Chondrocyte (in vitro differentiated cells): ENCODE measurements at places on chromosomes 7 and 10. TPM values are rescaled to one million over a fixed set of nuclear protein-coding genes. Genes with fewer than 3 reads are reported as not detected.

DNA sequence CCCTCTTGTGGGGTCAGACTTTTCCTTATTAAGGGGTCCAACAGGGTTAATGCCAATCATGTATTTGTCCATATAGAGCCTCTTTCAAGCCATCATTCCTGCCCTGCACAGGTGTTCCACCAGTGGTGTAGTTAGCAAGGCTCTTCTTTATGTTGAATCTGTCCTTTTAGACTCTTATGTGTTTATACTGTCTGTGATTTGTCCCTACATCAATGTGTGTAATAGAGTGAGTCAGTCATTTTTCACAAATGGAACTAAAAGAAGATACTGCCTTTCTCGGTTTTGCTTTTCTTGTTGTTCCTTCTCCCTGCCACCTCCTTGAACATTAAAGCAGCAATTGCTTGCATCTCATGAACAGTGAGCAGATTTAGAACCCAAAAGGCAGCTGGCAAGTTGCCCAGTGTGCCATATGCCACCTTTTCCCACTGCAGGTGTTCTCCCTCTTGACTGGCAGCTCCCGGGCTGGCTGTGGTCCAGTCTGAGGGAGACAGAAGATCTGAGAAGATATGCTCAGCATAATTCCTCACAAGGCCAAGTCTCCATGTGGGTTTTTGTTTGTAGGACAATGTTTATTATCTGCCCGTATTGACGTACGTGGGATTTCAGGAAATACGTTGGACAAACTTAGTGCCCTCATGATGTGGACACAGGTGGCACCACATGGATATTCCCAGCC lies 154.1 kb downstream of the LHFPL3 start:
- no peak overlapping the region for H3K4me3 ChIP-seq
- no peak for DNase-seq
- no peaks in the 10 kb centered on the region for H3K4me1 ChIP-seq
- H3K27me3 ChIP-seq: peaks cover 8% of the 10 kb centered on the region
- no peaks in the 10 kb centered on the region for H3K36me3 ChIP-seq

DNA sequence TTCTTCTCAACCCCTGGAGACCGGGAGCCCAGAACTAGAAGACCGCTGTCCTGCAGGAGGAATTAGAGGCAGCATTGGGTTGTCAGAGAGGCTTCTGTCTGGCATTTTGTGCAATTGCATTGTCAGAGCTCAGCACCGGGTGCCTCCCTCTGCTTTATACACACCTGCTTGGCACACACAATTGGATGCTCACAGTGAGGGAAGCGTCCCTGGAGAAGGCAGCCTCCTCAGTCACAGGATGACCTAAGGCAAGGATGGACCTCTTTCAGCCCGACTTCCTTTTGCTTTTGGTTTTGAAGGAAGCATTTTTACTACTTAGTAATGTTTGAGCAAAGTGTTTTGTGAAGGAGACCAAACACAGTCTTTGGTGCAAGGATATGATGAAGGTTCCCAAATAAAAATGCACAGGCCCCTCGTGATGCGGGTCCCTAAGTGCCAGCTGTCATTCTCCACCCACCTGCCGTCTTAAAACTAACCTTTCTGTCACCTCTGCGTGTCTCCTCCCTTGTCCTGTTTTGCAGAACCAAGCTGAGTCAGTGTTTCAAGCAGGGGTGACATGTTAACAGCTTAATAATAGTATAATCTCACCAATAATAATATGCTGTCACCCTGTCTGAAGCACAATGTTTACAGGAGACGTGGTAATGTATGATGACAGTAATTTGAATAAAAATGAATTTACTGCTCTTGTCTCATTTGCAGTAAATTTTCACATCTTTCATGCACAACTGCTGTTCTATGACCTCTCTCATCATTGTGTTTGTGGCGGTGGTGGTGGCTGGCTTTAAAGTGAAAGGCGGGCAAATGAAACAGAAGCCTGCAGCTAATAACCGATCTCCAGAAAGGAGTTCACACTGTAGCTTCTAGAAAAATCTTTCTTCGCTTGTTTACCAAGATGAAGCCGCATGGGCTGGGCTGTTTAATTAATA lies 430.2 kb upstream of the MKI67 start:
- H3K4me3 ChIP-seq: no peak overlapping the region
- H3K27ac ChIP-seq: no peak overlapping the region
- no peaks in the 10 kb centered on the region for H3K36me3 ChIP-seq

DNA sequence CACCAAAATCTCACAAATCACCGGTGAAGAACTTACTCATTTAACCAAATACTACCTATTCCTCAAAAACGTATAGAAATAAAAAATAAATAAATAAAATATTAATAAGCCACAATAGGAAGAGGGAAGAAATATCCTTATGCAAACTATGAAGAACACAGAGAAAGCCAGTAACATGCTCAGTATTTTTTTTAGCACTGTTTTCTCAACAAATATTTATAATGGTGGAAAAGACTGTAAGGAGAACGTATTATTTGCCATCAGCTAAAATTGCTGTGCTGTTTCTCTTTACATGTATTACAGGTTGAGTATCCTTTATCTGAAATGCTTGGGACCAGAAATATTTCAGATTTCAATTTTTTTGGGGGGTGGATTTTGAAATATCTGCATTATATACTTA lies 21.0 kb downstream of the KIAA1217 start:
- H3K4me1 ChIP-seq: no peaks in the 10 kb centered on the region
- no peak overlapping the region for H3K27ac ChIP-seq
- H3K27me3 ChIP-seq: no peaks in the 10 kb centered on the region
- no peak overlapping the region for H3K4me3 ChIP-seq
- DNase-seq: no peak

HACD1 gene
- total RNA-seq: 31.6 to 77.4 TPM (median 71.6 TPM) in 3 replicates
